ENCODE measurements at places on chromosomes 7 and 10. TPM values are rescaled to one million over a fixed set of nuclear protein-coding genes. Genes with fewer than 3 reads are reported as not detected.

DNA sequence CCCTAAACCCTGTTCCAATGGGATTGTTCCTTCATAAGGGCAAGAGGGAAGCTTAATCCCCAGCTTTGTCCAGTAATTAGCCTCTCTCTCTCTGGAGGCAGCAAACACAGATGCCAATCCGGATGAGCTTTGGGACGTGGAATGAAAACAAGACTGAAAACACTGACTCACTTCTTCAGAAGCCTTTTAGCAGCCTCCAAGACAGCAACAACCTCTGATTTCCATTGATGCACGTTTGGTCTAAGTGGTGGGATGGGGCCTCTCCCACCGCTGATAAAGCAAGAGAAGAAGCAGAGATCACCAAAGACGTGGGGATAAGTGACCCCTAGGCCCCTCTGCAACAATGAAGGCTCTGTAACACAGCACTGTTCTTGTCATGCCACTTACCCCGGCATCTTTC lies 5.8 kb upstream of the GFRA1 start:
- DNase-seq, result no peak
- H3K27ac ChIP-seq, result no peak overlapping the region
- H3K27me3 ChIP-seq, result no peaks in the 10 kb centered on the region
- H3K4me1 ChIP-seq, result no peaks in the 10 kb centered on the region
- H3K4me3 ChIP-seq, result no peak overlapping the region

GRCh38 chr7:151509670-151510333 lies 9.9 kb downstream of the RHEB start:
- DNase-seq, result no peak
- H3K36me3 ChIP-seq, result no peaks in the 10 kb centered on the region
- H3K4me3 ChIP-seq, result no peak overlapping the region
- no peaks in the 10 kb centered on the region for H3K27me3 ChIP-seq

DNA sequence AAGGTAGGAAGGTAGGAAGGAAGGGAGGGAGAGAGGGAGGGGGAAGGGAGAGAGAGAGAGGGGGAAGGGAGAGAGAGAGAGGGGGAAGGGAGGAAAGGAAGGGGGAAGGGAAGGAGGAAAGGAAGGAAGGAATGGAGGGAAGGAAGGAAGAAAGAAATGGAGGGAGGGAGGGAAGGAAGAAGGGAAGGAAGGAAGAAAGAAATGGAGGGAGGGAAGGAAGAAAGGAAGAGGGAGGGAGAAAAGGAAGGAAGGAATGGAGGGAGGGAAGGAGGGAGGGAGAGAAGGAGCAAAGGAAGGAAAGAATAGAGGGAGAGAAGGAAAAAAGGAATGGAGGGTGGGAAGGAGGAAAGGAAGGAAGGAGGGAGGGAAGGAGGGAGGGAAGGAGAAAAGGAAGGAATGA lies 176.4 kb upstream of the PTER start:
- H3K27me3 ChIP-seq, result no peaks in the 10 kb centered on the region
- no peak overlapping the region for H3K27ac ChIP-seq
- H3K4me1 ChIP-seq, result no peaks in the 10 kb centered on the region
- DNase-seq, result no peak
- H3K36me3 ChIP-seq, result no peaks in the 10 kb centered on the region

DNA sequence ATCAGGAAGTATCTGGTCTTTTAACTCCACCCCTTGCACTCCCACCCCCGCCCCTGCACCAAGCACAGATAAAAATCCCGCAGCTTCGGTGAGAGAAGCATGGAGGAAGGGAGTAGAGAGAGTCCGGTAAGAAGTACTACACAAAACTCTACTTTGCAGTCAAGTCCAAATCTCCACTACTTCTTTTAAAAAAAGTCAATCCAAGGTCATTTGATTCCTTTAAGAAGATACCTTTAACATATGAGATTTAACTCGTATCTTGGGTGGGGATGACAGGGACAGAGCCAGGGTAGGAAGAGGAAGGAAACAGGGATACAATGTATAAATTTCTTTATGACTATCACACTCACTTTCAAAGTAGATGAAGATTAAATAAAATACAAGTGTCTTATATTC lies 132.1 kb downstream of the NRBF2 start:
- no peaks in the 10 kb centered on the region for H3K4me1 ChIP-seq
- no peaks in the 10 kb centered on the region for H3K27me3 ChIP-seq
- H3K36me3 ChIP-seq, result no peaks in the 10 kb centered on the region
- no peak for DNase-seq
- H3K4me3 ChIP-seq, result peak overlapping the region; percentile 60

- no peak overlapping the region for H3K4me3 ChIP-seq
- H3K36me3 ChIP-seq, result no peaks in the 10 kb centered on the region
- no peak overlapping the region for H3K27ac ChIP-seq
- no peak for DNase-seq
- H3K27me3 ChIP-seq, result no peaks in the 10 kb centered on the region
Observed at GRCh38 chr10:71911296-71911953, 52.8 kb upstream of the CHST3 start.

GRCh38 chr7:8205537-8205936 lies 56.4 kb downstream of the ICA1 start:
- peaks cover 3% of the 10 kb centered on the region for H3K4me1 ChIP-seq
- no peaks in the 10 kb centered on the region for H3K36me3 ChIP-seq
- DNase-seq, result no peak
- H3K4me3 ChIP-seq, result no peak overlapping the region

DNA sequence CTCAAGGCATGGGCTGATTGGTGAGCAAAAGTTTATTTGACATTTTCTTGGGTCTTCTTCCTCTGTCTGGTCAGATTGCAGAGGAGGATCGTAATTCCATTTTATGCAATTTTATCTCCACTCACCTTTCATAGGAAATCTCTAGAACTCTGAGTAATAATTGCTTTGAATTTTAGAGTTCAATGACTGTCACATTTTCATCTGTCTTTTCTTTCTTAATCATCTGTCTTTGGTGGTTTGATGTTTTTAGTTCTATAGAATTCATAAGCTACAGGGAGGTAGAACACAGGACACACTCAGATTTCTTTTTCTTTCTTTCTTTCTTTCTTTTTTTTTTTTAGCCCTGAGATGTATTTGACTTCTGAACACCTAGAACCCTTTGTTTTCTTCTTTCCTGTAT lies 11.6 kb downstream of the GATA3 start:
- H3K36me3 ChIP-seq, result no peaks in the 10 kb centered on the region
- H3K4me3 ChIP-seq, result no peak overlapping the region
- H3K27me3 ChIP-seq, result no peaks in the 10 kb centered on the region
- no peak for DNase-seq

Gene INHBA
- total RNA-seq, result 0.59 TPM

Gene BRAF
- total RNA-seq, result 42.1 TPM

Gene ABCF2
- 58.7 TPM for total RNA-seq

Data from breast epithelium (tissue), 4 donors.